Activated B cell treated with CpG ODN at 0.5 μM for 24 hours (primary cell): ENCODE measurements at places on chromosomes 2 and 18. TPM values are rescaled to one million over a fixed set of nuclear protein-coding genes. Genes with fewer than 3 reads are reported as not detected.

The CROCC2 gene
- total RNA-seq, result not detected in 2 replicates

The RAB11FIP5 gene
- total RNA-seq, result 3.2 and 3.5 TPM in 2 replicates

The RAB6C gene
- total RNA-seq, result not detected in 2 replicates

The TAF1B gene
- 26.4 and 28.7 TPM in 2 replicates for total RNA-seq

DNA sequence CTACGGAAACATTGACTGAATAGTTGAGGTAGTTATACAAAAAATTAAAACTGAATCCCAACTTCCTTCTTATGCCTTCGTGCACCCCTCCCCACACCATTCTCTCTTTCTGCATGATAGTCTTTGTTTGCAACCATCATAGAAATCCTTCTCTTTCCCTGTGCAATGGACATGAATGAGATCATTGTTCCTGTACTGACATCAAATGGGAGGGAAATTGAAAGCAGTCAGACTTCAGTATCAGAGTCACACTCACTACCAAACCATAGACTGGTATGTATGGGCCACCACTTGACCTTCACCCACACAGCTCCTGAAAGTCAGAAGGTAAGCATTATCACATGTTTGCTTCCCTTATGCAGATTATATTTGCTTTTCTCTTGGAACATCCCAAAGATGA, 782.8 kb downstream of the BCL11A start:
- no peaks in the 10 kb centered on the region for H3K36me3 ChIP-seq
- DNase-seq, result no peak
- no peak overlapping the region for H3K27ac ChIP-seq
- H3K4me1 ChIP-seq, result no peaks in the 10 kb centered on the region

DNA sequence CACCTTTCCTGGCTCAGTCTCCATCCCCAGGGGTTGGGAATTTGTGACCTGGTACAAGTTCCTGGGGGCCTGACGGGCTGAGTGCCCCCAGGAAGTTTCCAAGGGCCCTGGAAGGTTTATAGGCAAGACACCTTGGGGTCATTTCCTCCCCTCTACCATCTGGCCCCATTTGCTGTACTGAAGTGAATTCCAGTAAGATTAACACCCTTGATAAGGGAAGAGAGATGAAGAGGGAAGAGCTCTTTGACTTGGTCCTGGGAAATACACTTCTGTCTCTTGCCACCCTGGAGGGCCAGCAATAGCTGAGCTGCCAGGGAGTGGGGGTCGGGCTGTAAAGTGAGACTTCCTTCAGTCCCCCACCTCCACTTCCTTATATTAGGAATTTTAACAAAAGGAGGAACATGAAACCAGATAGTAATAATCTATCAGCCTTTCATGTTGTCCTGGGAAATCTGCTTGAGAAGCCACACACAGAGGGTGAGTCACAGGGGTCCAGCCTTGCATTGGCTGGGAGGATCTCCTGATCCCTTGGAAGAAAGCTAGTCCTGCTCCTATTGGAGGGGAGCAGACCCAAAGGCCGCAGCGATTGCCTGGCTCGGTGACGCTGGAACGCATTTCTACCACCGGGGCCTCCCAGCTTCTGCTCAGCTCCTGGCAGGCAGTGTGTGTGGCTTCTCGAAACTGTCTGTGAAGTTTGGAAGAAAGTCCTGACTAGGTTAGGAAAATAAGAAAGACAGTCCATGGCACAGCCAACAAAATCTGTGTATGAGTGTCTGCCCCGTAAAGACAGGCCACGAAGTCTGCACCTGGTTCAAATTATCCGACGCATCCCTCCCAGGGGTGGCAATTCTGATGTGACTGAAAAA, 87.3 kb downstream of the ACAA2 start:
- H3K4me3 ChIP-seq, result no peak overlapping the region
- no peak overlapping the region for H3K27ac ChIP-seq
- no peaks in the 10 kb centered on the region for H3K4me1 ChIP-seq
- peaks cover 13% of the 10 kb centered on the region for H3K27me3 ChIP-seq
- no peaks in the 10 kb centered on the region for H3K36me3 ChIP-seq

GRCh38 chr18:12455496-12455895, 47.8 kb downstream of the PRELID3A start:
- DNase-seq, result no peak
- H3K27me3 ChIP-seq, result no peaks in the 10 kb centered on the region
- no peaks in the 10 kb centered on the region for H3K4me1 ChIP-seq
- no peaks in the 10 kb centered on the region for H3K36me3 ChIP-seq

DNA sequence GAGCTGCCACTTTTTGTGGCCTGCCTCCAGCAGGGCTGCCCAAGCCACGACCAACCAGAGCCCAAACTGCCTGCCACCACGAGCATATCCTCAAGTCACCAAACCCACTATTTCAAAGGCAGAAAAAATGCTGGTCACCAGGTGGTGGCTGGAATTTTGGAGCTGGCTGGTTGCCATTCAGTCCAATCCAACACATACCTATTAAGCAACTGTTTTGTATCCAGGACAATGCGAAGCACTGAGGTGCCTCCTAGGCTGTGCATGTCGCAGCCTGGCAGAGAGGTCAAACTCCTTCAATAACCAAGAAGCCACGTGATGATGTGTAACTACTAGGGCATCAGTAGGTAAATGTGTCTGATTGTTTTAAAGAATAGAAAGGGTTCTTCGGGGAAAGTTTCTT, 108.3 kb upstream of the PPP1CB start:
- no peak overlapping the region for H3K4me3 ChIP-seq
- no peaks in the 10 kb centered on the region for H3K4me1 ChIP-seq
- H3K27me3 ChIP-seq, result no peaks in the 10 kb centered on the region
- no peaks in the 10 kb centered on the region for H3K36me3 ChIP-seq
- no peak for DNase-seq
- H3K27ac ChIP-seq, result no peak overlapping the region

DNA sequence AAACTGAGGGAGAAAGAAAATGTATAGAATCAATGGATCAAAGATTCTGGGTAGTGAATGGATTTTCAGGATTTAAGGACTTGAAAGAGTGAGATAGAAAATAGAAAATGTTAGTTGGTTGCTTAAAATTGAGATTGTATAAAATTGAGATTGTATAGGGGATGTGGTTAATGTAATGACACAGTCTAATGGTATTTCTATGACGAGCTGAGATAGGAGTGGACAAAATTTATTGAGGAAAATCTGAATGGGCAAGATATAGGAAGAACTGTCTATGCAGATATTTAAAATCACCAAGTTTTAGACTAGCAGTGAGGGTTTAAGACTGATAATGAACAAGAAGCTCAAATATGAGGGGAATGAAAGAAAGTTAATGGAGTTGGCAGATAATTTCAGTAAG, 406.6 kb downstream of the NYAP2 start:
- no peak overlapping the region for H3K4me3 ChIP-seq
- H3K27ac ChIP-seq, result no peak overlapping the region

GRCh38 chr2:200077210-200077650, 121.8 kb downstream of the MAIP1 start:
- no peaks in the 10 kb centered on the region for H3K36me3 ChIP-seq
- H3K27ac ChIP-seq, result no peak overlapping the region
- H3K27me3 ChIP-seq, result peaks cover 4% of the 10 kb centered on the region
- H3K4me3 ChIP-seq, result no peak overlapping the region
- H3K4me1 ChIP-seq, result no peaks in the 10 kb centered on the region

DNA sequence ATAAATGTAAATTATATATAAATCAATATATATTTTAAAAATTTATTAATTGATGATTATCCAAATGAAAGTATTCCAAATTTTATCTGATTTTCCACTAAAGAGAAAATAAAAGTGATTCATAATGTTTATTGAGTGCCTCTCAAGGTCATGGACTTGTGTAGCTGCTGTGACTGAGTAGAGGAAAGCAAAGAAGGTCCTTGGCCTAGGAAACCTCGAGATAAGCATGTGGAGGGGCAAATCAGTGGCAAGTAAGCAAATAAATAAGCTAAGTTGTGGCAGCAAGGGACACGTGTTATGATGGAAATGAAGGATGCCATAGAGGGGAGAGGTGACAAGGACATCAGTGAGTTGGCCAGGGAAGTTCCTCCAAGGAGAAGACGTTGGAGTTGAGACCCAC, 866.1 kb upstream of the ID2 start:
- no peak for DNase-seq
- H3K4me3 ChIP-seq, result no peak overlapping the region
- H3K27ac ChIP-seq, result no peak overlapping the region
- H3K27me3 ChIP-seq, result peaks cover 7% of the 10 kb centered on the region
- no peaks in the 10 kb centered on the region for H3K36me3 ChIP-seq
- H3K4me1 ChIP-seq, result no peaks in the 10 kb centered on the region

- no peak overlapping the region for H3K4me3 ChIP-seq
- H3K27me3 ChIP-seq, result no peaks in the 10 kb centered on the region
- no peak overlapping the region for H3K27ac ChIP-seq
- peaks cover 10% of the 10 kb centered on the region for H3K4me1 ChIP-seq
- peaks cover 62% of the 10 kb centered on the region for H3K36me3 ChIP-seq
Measured at GRCh38 chr2:69935011-69935410, 20.1 kb downstream of the MXD1 start.

DNA sequence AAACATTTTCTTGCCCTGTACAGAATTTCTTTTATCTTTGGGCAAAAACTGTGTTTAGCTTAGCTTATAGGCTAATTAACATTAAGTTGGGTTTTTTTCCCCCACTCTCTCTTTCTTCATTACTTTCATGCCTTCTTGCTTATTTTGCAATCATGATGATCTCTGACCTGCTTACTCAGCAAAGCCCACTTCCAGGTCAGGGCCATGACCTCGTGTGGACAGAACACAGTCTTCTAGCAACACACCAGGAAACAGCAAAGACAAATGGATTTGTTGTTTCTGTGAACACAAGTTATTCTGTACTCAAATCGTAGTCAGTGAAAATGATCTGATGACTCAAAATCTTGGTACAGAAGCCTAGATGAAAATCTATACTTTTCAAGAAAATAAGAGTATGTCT, 60.7 kb downstream of the SPATS2L start:
- H3K4me1 ChIP-seq, result no peaks in the 10 kb centered on the region
- H3K4me3 ChIP-seq, result no peak overlapping the region
- no peaks in the 10 kb centered on the region for H3K36me3 ChIP-seq
- H3K27ac ChIP-seq, result no peak overlapping the region
- no peak for DNase-seq
